ENCODE measurements at places on chromosomes 7 and 10.
A peak's percentile ranks its signal among the peaks of the same experiment; 100 is the strongest.

GRCh38 chr7:117096942-117097341 is 143.6 kb downstream of the ST7 start:
- no peak for DNase-seq

GRCh38 chr10:36281831-36282331 is 639.8 kb upstream of the FZD8 start:
- no peak for DNase-seq

GRCh38 chr7:147586526-147586925 is 1004.0 kb upstream of the C7orf33 start:
- no peak for DNase-seq

DNA sequence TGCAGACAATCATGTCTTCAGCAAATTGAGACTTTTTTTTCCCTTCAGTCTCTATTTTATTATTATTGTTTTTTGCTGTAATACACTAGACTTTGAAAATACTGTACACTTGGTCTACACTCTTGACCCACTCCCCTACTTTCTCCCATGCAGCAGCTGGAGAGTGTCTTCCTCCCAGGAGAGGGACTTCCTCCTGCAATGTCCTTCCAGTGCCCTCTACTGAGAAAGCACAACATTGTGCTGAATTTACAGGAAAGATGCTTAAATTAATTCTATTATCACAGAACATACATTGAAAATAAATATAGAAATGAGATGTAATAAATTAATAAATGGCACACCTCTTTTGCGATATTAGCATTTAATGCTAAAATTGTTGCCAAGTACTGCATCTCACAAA is 411.3 kb downstream of the CCSER2 start:
- no peak for DNase-seq

- no peak for DNase-seq
Measured at GRCh38 chr7:72416846-72417245, 4.7 kb upstream of the CALN1 start.

GRCh38 chr10:119424258-119424975 is 118.1 kb downstream of the RGS10 start:
- DNase-seq, result no peak

GRCh38 chr10:6297951-6298381 is 95.2 kb downstream of the PFKFB3 start:
- DNase-seq, result no peak

DNA sequence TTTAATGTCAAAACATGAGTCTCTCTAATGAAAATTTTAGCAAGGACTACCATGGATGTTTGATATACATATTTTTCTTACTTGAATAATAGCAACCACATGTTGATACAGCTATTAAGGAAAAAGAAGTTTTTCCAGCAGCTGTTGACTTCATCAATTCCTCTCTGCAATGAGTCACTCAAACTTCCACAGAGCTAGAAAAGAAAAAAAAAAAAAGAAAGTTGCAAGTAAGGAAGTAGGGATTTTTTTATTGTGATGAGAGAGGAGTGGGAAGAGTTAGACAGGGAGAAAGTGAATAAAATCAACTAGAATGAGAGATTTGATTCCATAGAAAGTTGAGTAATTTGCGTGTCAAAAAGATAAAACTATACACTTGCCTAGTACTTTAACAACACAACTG is 46.2 kb downstream of the CAV1 start:
- no peak for DNase-seq

DNA sequence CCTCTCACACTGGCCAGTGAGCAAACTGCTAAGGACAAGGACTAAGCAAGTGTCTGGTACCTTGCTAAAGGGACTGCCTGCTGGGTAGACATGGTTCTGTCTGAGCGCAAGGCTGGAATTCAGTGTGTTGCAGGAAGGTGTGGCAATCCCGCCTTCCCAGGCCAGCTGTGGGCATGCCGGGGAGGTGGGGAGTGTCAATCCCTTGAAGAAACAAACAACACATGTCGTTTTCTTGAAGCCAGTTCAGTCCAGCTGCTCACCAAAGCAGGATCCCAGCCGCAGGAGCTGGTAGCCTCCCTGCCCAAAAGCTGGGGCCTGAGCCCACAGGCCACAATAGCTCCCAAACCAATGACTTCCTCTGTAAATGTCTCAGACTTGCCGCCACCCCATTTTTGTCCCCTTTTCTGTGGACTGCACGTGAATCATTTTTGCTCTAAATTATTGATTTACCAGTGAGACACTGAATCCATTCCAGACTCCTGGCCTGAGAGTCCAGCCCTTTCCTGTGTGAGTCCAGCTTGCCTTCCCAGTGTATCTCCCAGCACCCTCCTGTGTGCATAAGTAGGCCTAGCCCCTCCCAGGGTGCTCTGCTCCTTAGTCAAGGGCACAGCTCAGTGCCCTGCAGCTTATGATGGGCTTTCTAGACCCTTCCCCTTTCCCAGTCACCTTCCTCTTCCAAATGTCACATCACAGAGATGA is 166.8 kb downstream of the RGS10 start:
- DNase-seq, result no peak

DNA sequence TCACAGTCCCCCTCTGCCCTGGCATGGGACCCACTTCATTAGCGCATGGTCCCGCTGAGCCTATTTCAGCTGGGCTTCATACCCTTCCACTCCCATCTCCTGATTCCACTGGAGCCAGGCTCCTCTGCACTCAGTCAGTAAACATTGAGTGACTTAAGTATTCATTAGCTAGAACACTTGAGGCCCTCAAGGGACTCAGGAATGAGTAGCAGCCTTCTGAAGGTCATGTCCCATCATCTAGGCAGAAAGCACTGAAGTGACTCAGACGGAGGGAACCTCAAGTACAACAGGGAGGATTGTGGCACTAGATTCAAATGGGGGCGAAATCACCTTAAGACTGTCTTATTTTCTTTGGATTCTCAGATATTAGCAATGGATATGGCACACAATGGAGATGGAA is 186.6 kb upstream of the INHBA start:
- DNase-seq, result no peak

DNA sequence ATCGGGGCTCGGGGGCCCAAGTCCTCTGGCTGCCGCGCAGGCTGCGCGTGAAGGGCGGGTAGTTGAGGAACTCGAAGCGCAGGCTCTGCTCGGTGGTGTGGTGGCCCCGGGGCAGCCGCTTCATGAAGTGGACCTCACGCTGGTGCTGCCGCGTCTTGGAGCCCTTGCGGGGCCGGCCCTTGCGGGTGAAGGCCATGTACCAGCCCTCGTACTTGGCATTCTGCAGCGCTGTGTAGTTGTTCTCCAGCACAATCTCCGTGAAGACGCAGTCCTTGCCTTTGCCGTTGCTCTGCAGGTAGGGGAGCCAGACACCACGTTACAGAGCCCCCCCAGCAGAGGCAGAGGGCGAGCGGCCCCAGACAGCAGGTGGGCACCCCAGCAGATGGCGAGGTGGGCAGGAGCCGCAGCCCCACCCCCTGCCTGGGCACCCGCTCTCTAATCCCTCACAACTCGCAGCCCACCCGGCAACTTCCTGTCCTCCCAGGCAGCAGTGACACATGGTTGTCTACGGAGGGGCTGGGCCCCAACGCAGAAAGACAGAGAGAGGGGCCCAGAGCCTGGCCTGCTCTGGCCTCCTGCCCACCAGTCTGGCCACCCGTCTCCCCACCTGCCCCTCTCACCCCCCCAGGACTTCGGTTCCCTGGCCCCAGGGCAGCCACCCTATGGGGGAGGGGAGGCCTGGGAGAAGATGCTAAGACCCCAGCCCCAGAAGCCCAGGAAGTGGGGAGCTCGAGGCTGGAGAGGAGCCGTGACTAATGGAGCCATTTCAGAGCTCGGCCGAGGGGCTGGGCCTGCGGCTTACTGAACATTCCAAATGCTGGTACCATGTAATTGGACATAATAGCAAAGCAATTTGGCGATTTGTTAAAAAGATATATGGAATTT is 5.3 kb downstream of the FGF8 start:
- no peak for DNase-seq

GRCh38 chr7:39606352-39606751 is 17.0 kb upstream of the RALA start:
- DNase-seq, result no peak

DNA sequence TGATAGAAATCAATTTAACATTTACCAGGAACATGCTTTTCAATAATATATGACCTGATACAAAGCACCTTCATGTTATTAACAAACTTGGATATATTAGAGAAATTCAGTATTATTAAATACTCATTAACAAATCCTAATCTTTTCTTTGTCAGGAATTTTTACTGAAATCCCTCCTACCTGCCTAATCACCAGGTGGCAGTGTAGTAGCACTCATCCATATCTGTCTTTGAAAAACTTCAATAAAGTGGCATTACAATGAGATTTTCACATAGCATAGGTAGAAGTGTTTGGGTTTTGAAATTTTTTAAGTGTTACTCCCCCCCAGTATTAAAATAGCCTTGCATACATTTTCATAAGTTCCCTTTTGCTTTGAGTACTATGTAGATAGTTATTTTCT is 1246.6 kb upstream of the LRRN3 start:
- DNase-seq, result no peak

GRCh38 chr7:116618338-116619128 is 53.5 kb upstream of the MET start:
- DNase-seq, result no peak

DNA sequence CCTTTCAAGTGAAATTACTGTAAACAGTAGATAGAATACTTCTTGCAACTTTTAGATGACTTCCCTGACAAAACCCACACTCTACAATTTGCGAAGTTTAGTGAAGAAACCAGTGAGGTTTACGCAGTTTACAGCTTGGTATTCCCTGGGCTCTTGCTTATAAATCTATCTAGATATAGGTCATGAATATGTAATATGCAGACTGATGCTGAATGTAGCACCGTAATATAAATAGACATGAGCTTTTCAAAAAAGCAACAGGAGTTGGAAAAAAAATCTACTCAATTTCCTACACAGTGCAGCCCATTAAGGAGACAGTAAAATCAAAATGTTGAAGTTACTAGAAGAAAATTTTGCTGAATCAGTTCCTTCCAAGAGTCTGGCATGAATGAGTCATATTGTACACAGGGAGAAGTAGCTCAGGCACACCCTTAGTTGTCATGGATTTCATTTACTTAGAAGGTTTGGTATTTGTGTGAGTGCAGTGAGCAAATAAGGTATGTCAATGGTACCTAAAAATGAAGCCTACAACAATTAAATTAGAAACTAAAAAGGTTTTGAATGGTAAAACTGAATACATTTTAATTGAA is 67.7 kb upstream of the NEUROD6 start:
- peak; percentile 30 for DNase-seq

- DNase-seq, result no peak
Measured at GRCh38 chr7:110889335-110889734, 201.6 kb upstream of the LRRN3 start.

DNA sequence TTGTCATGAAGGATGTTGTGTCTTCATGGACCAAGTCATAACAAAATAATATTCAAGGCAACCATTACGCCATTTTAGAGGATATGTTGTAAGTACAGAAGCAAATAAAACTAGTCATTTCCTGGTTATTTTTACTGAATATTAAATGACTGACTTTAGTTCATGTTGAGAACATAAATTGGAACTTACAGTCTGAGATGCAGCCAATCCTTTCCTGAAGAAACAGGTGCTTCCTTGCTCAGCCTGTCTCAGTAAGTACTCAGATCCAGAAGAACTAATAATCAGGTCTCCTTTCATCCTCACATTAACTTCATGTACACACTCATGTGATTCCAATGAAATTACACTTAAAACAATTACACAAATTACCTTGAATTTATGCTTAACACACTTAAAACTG is 12.3 kb downstream of the SEMA3A start:
- DNase-seq, result no peak

GRCh38 chr7:1366801-1367405 is 92.4 kb downstream of the MICALL2 start:
- DNase-seq, result no peak

DNA sequence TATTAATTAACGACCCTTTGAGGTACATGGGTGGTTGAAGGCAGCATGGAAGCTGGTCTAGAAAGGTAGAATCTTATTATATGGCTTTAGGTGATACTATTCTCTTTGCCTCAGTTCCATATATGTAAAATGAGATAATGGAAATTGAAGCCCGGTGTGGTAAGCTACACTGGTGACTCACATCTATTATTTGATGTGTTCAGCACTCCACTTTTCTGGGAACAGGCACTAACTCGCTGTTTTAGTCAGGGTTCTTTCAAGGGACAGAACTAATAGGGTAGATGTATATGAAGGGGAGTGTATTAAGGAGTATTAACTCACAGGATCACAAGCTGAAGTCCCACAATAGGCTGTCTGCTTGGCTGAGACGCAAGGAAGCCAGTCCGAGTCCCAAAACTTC is 4.4 kb upstream of the TRUB1 start:
- no peak for DNase-seq

DNA sequence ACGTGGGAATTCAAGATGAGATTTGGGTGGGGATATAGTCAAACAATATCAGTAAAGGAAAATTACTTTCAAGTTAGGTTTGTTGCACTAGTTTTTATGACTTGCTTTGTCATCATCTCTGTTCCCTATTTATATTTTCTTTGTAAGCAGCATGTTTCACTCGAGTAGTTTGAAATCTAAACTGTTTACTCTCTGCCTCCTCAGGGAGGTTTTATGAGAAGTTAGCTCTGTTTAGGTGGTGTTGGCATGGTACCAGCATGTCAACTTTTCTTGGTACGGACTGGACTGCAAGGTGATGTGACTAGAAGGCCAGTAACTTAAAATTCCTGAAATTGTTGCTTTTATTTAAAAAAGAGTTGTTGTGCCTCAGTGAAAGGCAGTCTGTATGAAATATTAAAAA is 59.2 kb upstream of the MTPN start:
- no peak for DNase-seq

- DNase-seq, result no peak
Measured at GRCh38 chr7:31512166-31512565, 1.7 kb upstream of the ITPRID1 start.

- no peak for DNase-seq
Measured at GRCh38 chr7:152335900-152336571, 99.8 kb downstream of the KMT2C start.

GRCh38 chr7:151756076-151756731 is 120.7 kb downstream of the PRKAG2 start:
- no peak for DNase-seq

DNA sequence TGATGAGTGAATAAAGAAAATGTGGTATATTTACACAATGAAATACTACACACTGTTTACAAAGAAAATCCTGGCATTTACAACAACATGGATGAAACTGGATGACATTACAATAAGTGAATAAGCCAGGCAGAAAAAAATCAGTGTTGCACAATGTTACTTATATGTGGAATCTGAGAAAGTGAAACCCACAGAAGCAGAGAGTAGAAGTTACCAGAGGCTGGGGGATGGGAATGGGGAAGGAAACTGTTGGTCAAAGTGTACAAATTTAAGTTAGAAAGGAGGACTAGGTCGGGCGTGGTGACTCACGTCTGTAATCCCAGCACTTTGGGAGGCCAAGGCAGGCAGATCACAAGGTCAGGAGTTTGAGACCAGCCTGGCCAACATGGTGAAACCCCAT is 538.5 kb upstream of the MKI67 start:
- no peak for DNase-seq

- no peak for DNase-seq
Measured at GRCh38 chr7:43522406-43523156, 60.3 kb upstream of the STK17A start.

All from HS-5 (cell line).